ENCODE measurements at places on chromosomes 7 and 10. TPM values are rescaled to one million over a fixed set of nuclear protein-coding genes. Genes with fewer than 3 reads are reported as not detected.
A peak's percentile ranks its signal among the peaks of the same experiment; 100 is the strongest.

DNA sequence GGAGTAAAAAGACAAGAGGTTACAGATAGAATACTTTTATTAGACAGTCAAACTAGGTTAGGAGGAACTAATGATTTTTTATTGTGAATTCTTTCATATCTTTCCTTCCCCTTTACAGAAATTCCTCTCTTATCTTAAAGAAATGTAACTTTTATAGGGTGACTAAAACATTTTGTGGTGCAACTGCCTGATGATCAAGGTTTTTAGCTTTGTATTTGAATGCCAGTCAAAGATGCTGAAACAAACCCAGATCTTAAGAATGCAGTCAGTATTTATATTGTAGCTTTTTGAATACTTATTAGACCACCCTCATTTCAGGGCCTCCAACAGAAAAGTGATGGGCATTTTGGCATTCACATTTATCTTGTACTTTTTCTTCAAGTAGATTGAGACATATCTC is 27.4 kb downstream of the TAX1BP1 start:
- no peak for DNase-seq

DNA sequence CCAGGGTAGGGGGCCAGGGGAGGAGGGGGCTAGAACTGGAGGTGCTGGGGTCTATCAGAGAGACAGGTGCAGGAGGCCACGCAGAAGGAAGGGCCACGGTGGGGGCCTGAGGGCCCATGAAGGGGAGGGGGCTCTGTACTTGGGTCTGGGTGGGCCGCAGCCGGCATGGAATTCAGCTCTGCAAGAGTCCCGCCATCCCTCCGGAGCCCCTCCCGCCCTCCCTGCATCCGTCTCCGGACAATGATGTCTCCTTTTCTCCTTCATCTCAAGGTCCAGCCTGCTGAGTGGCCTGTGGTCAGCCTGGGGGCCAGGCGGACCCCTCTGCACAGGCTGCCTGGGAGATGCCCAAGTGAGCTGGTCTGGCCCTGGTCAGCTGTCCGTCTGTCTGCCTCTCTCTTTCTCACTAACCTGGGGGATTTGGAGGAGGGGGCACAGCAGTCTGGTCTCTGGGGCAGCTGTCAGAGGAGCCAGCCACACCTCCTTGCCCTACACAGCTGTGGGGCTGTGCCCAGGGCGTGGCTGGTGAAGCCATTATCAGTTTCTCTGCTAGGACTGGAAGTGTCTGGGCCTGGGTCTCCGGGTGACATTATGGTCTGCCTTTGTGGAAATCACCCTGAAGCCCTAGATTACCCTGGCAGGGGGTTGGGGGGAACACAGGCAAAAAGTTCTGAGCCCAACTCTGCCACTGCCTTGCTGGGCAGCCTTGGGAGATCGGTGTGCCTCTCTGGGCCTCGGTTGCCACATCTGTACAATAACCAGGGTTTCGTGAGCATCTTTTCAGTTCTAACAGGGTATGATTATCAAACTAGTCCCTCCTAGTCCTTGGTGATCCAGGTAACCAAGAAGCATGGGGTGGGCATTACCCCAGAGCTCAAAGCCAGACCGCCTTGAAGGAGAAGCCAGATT is 19.0 kb upstream of the HSPB1 start:
- no peak for DNase-seq

- no peak for DNase-seq
Observed at GRCh38 chr7:132345543-132346129, 230.6 kb downstream of the PLXNA4 start.

DNA sequence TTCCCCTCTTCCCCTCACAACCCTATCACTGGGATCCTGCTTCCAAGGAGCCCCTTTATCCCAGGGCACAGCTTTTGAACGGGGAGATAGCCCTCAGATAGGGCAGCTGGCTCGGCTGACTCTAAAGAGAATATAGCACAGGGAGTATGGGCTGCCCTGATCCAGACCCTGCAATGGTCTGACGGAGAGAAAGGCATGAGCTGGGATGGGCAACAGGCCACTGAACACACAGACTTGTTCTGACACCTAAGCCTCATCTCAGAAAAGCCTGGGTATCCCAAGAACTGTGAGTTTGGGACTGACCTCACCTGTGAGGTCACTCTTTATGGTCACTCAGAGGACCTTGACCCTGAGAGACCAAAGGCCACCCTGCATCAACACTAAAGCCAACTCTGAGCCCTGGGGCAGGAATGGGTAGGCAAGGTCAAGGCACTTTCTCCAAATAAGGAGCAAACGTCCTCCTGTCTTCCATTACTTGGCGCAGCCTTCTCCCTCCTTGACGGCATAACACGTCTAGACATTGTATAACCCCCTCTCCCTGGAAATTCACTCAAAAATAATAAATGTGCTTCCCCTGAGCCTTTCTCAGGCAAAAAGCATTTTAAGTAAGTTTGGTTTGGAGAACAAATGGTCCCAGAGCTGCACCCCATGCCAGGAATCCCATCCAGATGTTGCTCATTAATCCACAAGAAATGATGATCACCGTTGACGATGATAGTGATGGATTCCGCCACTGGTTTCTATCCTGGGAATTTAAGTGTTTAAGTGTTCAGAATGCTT is 8.2 kb upstream of the LRRC18 start:
- DNase-seq, result no peak

MYL10 gene
- polyA plus RNA-seq, result not detected

DNA sequence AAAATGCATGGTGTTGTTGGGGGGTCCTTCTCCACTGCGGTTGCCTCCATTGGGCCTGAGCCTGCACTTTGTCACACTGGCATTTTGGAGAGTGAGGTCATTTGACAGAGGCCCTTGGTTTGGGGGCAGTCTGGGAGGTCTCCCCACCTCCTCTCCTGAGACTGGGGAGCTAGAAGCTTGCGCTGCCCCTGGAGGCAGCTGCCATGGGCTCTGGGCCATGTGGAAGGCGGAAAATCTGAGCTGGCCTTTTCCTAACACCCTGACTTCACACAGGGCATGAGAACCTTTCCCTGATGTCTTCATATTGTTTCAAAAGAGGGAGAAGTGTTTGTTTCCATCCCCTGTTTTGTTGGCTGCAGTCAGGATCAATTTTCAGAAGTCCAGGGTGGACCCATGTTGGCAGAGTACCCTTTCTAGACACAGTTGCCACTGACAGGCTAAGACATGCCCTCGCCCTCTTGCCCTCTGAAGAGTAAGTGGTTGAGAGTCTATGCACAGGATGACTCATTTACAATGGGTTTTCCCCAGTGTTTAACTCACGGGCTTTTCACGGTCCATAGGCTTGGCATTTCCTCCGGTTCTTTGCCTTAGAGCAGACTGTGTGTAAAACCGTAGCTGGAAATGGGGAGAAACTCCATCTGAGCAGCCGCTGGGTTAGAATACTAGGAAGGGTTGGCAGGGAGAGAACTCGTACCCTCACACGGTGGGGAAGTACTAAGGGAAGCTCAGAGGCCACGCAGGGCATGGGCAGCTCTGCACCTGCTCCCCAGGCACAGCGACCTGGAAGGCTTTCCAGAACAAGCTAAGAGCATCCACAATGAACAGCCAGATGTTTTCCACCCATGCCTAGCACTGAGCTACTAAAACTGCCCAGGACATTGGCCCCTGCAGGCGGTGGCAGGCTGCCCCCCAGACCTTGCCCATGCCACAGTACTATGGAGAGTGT is 655.0 kb downstream of the SDK1 start:
- DNase-seq, result no peak

DNA sequence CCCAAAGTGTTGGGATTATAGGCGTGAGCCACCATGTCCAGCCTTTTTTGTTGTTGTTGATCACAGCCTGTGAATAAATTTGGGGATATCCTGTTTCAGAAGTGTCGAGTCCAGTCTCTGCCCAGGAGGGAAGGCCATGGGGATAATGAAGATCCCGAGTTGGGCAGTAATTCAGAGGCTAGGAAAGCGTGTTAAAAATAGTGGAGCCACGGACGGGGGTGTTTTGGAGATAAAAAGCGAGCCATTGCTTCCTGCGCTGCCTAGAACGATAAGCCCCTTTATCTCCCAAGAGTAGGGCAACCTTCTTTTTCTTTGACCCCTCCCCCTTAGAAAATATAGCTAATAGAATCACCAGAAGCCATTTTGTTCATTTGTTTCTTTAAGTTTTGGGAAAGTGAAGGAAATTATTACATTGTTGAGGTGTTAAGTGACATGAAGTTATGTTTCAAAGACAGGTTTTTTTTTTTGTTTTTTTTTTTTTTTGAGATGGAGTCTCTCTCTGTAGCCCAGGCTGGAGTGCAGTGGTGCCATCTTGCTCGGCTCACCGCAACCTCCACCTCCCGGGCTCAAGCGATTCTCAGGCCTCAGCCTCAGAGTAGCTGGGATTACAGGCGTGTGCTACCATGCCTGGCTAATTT is 43.3 kb downstream of the IL15RA start:
- peak; percentile 88 for DNase-seq

POM121C gene
- polyA plus RNA-seq, result 33.2 TPM

GRCh38 chr10:20457649-20458048 is 439.5 kb downstream of the NEBL start:
- no peak for DNase-seq

PRKCQ gene
- 11.9 TPM for polyA plus RNA-seq

CPA2 gene
- polyA plus RNA-seq, result 0.05 TPM

BCL7B gene
- polyA plus RNA-seq, result 70.6 TPM

DNA sequence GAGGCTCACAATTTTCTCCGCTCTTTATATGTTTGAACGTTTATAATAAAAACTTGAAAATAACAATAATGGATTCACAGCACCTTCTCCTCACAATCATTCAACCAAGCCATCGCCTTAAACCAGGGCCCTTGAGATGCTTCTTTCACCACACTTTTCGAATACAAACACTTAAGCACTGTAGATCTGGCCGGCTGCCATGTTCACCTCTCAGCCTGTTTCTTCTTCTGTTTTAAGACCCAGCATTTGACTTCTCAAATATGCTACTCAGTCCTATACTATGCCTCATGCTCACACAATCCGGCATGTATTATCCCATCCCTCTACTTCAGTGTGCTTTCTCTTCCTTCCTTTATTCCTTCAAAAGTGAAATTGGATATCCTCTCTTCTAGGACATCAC is 280.6 kb downstream of the TFEC start:
- no peak for DNase-seq

- no peak for DNase-seq
Observed at GRCh38 chr10:78896159-78896928, 172.4 kb upstream of the ZMIZ1 start.
